Endothelial cell (in vitro differentiated cells): ENCODE measurements at places on chromosomes 2 and 18. TPM values are rescaled to one million over a fixed set of nuclear protein-coding genes. Genes with fewer than 3 reads are reported as not detected.

Gene BMP10
- not detected for total RNA-seq

GRCh38 chr2:127348426-127349000 is 39.3 kb downstream of the MAP3K2 start:
- no peak for DNase-seq

DNA sequence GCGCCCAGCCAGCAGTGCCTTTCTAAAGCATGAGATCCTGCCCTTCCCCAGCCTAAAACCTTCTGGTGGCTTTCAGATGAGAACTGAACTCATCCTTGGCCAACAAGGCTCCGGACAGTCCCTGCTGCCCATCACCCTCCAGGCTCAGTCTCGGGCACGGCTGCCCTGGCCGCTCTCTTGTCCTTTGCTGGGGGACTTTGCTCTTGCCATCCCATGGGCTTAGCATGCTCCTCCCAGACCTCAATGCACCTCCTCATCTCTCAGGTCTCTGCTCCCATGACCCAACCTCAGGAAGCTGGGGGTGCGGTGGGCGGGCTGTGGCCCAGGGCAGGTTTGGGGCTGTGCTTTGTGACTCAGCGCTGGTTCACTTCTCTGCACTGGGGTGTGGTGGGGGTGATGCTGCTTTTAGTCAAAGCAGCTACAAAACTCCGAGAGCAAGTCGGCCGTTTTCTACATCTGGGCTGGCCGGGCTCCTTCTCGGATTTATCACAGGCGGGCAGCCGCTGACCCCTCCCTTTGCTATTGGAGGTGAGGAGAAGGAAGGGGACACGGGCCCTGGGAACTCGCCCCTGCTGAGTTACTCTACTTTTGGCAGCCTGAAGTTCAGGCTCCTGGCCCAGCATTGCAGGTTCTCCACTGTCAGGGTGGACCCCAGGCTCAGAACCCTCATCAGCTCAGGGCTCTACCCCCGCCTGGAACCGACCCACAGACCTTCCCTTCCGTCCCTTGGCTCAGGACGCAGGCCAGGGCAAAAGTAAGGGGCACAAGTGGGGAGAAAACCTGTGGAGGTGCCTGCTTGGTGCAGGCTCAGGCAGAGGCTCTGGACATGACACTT is 90.6 kb upstream of the TAF1B start:
- DNase-seq: no peak

GRCh38 chr18:71209944-71210343 is 921.1 kb downstream of the SOCS6 start:
- DNase-seq: no peak

- DNase-seq: no peak
These were observed 74.0 kb downstream of the ZNF516 start for GRCh38 chr18:76420898-76421684.

GRCh38 chr18:43159086-43159770 is 43.7 kb upstream of the RIT2 start:
- no peak for DNase-seq

- no peak for DNase-seq
These were observed 34.1 kb upstream of the NXPH2 start for GRCh38 chr2:138814123-138814898.

Gene IGFBP5
- 7.2 TPM for total RNA-seq

DNA sequence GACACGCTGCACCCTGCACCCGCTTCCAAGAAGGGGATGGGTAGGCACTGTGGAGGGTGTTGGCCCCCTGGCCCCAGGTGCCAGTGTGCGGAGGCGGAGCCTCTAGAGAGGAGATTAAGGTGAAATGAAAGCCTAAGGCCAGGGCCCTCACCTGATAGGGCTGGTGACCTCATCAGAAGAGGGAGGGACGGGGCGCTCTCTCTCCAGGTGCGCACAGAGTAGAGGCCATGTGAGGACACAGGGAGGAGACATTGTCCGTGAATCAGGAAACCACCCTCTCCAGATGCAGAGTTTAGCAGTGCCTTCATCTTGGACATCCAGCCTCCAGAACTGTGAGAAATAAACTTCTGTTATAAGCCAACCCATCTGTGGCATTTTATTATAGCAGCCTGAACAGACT is 62.3 kb downstream of the PSMG2 start:
- DNase-seq: no peak

Gene CHRNG
- total RNA-seq: not detected

Gene PLA2R1
- total RNA-seq: 1.1 TPM

- DNase-seq: no peak
These were observed 6.9 kb downstream of the OSR1 start for GRCh38 chr2:19351499-19351898.

Gene MC4R
- total RNA-seq: not detected

Gene ABCG8
- total RNA-seq: not detected

Gene MALL
- total RNA-seq: 2.6 TPM

GRCh38 chr2:81495556-81495955 is 1191.0 kb upstream of the LRRTM1 start:
- no peak for DNase-seq

- no peak for DNase-seq
These were observed 974.2 kb downstream of the ERBB4 start for GRCh38 chr2:211564441-211564840.

Gene INHA
- total RNA-seq: not detected

GRCh38 chr2:54207666-54208195 is 48.3 kb downstream of the TSPYL6 start:
- no peak for DNase-seq
